CD4-positive, CD25-positive, alpha-beta regulatory T cell (primary cell): ENCODE measurements at places on chromosomes 11 and 22. TPM values are rescaled to one million over a fixed set of nuclear protein-coding genes. Genes with fewer than 3 reads are reported as not detected.

DNA sequence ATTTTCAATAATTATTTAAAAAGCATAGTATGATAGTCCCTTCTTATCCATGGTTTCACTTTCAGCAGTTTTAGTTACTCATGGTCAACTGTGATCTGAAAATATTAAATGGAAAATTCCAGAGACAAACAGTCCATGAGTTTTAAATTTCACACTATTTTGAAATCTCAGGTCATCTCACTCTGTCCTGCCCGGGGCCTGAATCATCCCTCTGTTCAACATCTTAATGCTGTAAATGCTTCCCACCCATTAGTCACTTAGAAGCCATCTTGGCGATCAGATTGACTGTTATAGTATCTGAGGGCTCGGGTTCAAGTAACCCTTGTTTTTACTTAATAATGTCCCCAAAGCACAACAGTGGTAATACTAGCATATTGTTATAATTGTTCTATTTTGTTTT, 1509.3 kb downstream of the FAM181B start:
- H3K27ac ChIP-seq: no peak overlapping the region
- no peaks in the 10 kb centered on the region for H3K4me1 ChIP-seq
- no peak overlapping the region for H3K4me3 ChIP-seq
- no peak for DNase-seq

H19 gene
- 0.25 TPM for total RNA-seq

DNA sequence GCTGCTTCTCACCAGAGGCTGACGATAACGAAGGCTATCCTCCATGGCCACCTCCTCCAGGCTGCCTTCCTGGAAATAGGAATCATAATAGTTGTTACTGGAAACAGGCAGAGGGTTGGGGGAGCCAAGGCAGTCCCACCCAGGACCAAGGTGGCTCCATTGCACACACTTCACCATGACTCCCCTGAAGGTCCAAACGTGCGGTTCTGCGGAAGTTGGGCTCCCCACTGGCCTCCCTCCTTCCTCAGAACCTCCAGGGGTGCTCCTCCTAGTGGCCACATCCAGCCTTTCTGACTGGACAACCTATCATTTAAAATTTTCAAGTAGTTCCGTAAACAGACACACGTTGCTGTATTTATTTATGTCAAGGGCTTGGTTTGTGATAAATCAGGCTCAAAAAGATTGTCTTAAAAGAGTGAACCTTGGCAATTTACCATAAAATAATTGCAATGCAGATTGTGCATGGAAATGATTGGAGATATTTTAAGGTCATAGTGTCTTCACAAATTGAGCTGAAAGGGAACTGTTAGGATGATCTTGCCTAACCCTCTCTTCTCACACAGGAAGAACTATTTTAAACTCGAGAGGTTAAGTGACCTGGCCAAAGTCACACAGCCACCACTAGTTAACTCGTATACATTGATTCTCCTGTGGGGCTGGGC, 1.4 kb upstream of the TCN2 start:
- DNase-seq: peak; percentile 67
- H3K4me3 ChIP-seq: no peak overlapping the region
- H3K36me3 ChIP-seq: no peaks in the 10 kb centered on the region
- H3K27me3 ChIP-seq: no peaks in the 10 kb centered on the region

CBLIF gene
- total RNA-seq: not detected

GVQW3 gene
- total RNA-seq: 2.7 TPM

NPAS4 gene
- not detected for total RNA-seq

- H3K36me3 ChIP-seq: no peaks in the 10 kb centered on the region
- peaks cover 5% of the 10 kb centered on the region for H3K27me3 ChIP-seq
- no peak overlapping the region for H3K27ac ChIP-seq
- no peak for DNase-seq
Measured at GRCh38 chr11:12854297-12854661, 154.8 kb upstream of the RASSF10 start.

- peaks cover 23% of the 10 kb centered on the region for H3K27me3 ChIP-seq
- H3K36me3 ChIP-seq: no peaks in the 10 kb centered on the region
- no peak overlapping the region for H3K27ac ChIP-seq
- H3K4me1 ChIP-seq: no peaks in the 10 kb centered on the region
Measured at GRCh38 chr11:35526370-35526792, 965 bp upstream of the PAMR1 start.

- DNase-seq: no peak
- no peaks in the 10 kb centered on the region for H3K36me3 ChIP-seq
- no peak overlapping the region for H3K4me3 ChIP-seq
- peaks cover 19% of the 10 kb centered on the region for H3K27me3 ChIP-seq
- peaks cover 7% of the 10 kb centered on the region for H3K4me1 ChIP-seq
Measured at GRCh38 chr11:126060757-126061171, 1.9 kb downstream of the CDON start.

DNA sequence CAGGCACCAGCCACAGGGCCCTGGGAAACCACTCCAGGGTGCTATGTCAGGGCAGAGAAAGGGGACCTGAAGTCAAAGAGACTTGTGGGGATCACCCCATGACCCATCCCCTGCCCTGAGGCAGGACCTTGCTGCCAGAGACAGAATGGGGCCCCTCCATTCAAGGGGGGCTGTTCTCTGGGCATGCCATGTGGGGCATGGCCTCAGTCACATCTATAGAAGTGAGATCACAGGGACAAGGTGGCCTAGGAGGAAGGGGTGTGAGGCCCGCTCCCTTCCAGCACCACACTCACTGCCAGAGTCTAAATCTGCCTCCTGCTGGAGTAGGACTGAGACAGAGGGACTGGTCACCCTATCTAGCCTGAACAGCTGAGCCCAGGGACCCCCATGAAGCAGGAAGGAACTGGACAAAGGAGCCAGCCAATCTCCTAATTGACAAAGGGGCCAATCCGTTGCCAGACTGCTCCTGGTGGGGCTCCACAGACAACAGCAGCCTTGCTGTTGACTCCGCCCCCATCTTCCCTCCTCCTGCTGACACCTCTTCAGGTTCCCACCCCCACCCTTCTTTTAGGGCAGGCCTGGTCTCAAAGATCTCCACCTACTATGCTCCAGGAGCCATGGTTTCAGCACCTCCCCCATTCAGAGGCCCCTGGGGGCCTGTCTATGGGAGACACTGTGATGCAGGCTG, 26.0 kb downstream of the NEAT1 start:
- H3K4me3 ChIP-seq: no peak overlapping the region
- DNase-seq: peak; percentile 53
- H3K27me3 ChIP-seq: no peaks in the 10 kb centered on the region
- H3K27ac ChIP-seq: no peak overlapping the region
- H3K36me3 ChIP-seq: peaks cover 8% of the 10 kb centered on the region

PHOX2A gene
- total RNA-seq: not detected

RIBC2 gene
- 0.67 TPM for total RNA-seq

GRCh38 chr22:28911304-28911690, 27.9 kb downstream of the ZNRF3 start:
- H3K36me3 ChIP-seq: no peaks in the 10 kb centered on the region
- no peaks in the 10 kb centered on the region for H3K4me1 ChIP-seq
- no peak overlapping the region for H3K27ac ChIP-seq
- no peak overlapping the region for H3K4me3 ChIP-seq
- DNase-seq: no peak
- no peaks in the 10 kb centered on the region for H3K27me3 ChIP-seq

DNA sequence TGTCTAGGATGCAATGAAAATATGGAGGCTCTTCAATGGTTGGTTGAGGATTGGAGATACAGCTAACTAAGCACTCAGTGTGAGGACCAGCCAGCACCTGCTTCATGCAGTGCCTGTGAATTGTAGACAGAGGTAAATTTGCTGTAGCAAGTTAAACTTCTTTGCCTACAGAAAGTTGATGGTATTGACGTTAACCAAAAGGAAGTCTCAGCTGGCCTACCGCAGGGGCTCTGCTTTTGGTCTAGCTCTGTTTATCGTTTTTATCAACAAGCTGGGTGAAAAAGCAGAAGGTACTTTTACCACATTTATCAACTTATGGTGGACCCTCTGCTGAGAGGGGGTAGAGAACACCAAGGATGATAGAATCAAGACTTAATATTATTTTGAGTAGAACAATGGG, 51.6 kb downstream of the GRAMD1B start:
- H3K4me3 ChIP-seq: no peak overlapping the region
- H3K27ac ChIP-seq: no peak overlapping the region
- no peaks in the 10 kb centered on the region for H3K4me1 ChIP-seq
- no peak for DNase-seq

DNA sequence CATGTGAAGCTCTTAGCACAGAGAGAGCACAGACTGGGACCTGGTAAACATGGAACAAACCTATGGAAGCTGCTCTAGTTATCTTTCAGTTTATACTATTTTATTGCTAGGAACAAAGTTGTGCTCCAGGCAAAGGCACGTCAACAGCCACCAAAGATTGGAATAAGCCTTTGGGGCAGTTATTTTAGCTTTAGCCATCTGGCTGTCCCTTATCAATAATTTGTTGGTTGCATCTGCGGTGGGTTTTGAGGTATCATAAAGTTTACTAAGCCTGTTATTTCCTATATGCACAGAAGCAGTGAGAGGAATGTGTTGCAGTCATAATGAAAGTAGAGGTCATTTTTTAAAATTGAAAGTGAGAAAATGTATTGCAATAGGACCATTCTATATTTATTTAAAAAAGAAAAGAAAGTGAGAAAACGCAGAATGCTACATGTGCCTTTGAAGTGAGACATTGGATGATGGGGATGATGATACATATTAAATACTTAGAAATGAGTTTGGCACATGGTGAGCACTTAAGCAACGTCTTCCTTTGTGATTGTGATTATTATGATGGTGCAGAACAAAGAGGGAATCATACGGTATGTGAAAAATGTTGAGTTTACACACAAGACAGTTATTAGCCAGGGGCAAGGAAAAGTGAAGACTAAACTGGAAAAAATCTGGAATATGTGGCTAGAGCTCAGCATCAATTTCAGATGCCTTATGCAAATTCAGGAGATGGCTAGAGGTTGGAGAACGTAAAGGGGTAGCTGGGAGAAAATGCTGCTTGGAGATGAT, 58.3 kb downstream of the PRR5L start:
- H3K4me3 ChIP-seq: no peak overlapping the region
- no peak for DNase-seq
- H3K27ac ChIP-seq: no peak overlapping the region
- H3K4me1 ChIP-seq: peaks cover 3% of the 10 kb centered on the region
- no peaks in the 10 kb centered on the region for H3K27me3 ChIP-seq

GRCh38 chr22:24810043-24810749, 4.2 kb downstream of the SGSM1 start:
- H3K27me3 ChIP-seq: no peaks in the 10 kb centered on the region
- H3K36me3 ChIP-seq: no peaks in the 10 kb centered on the region
- peaks cover 15% of the 10 kb centered on the region for H3K4me1 ChIP-seq
- DNase-seq: no peak

DNA sequence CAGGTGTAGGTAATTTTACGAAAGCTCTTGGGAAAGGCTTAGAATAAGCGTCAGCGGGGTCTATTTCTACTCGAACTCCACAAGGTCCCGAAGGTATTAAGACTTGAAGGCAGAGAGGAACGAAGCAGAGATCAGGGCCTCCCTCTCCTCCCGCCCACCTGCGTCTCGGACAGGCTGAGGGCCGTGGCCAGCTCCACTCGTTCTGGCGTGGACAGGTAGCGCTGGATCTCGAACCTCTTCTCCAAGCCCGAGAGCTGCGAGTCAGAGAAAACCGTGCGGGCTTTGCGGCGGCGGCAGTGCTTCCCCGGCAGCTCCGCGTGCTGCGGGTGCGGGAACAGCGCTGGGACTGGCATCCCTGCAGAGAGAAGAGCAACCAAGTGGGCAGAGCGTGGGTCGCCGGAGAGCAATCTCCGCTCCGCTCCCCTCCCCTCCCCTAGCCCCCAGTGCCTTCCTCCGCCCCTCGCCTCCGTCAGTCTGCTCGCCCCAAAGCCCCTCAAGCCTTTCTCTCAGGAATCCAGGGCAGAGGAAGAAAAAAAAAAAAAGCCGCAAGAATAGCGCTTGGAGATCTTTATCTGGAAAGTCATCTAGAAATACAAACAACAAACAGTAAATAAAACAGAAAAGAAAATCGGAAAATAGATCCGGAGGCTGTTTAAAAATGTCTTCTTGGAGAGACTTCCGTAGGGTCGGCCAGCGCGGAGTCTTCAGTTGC, 2.4 kb downstream of the BSX start:
- no peak overlapping the region for H3K27ac ChIP-seq
- H3K4me1 ChIP-seq: peaks cover 16% of the 10 kb centered on the region
- H3K36me3 ChIP-seq: no peaks in the 10 kb centered on the region
- no peak overlapping the region for H3K4me3 ChIP-seq
- peaks cover 57% of the 10 kb centered on the region for H3K27me3 ChIP-seq

OR4C46 gene
- total RNA-seq: not detected

DNA sequence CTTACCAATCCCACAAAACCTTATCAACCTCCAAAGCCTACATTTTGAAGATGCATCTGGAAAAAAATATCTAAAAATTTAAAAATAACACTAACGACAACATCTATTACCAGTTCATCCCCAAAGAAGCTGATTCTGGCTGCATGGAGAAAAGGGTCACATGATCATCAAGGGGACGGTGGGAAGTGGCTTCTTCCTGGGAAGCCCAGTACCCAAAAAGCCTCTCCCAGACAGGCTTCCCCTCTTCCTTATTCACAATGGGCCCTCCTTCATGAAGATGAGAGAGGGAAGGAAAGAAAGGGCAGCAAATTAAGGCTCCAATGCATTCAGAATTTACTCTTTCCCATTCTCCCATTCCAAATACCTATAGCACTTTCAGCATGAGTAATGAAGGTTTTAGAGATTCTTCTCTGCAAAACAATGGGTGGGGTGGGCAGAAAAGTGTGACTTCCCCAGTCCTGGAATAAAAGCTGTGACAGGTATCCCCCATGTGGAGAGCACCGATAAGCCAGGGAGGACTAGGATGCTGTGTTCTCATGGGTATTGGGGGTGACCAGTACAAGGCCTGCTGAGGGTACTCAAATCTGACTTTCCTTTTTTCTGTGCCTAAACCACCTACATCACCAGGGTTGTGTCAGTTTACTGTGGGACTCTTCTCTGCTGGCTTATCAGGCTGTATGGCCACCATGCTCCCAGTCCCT, 88.2 kb downstream of the SIK3 start:
- H3K27me3 ChIP-seq: no peaks in the 10 kb centered on the region
- H3K4me1 ChIP-seq: no peaks in the 10 kb centered on the region
- no peaks in the 10 kb centered on the region for H3K36me3 ChIP-seq
- no peak for DNase-seq
- no peak overlapping the region for H3K4me3 ChIP-seq

GRCh38 chr11:41099654-41100053, 359.8 kb downstream of the LRRC4C start:
- no peak overlapping the region for H3K4me3 ChIP-seq
- no peaks in the 10 kb centered on the region for H3K4me1 ChIP-seq
- no peaks in the 10 kb centered on the region for H3K27me3 ChIP-seq

DUSP8 gene
- 71.7 TPM for total RNA-seq

DNA sequence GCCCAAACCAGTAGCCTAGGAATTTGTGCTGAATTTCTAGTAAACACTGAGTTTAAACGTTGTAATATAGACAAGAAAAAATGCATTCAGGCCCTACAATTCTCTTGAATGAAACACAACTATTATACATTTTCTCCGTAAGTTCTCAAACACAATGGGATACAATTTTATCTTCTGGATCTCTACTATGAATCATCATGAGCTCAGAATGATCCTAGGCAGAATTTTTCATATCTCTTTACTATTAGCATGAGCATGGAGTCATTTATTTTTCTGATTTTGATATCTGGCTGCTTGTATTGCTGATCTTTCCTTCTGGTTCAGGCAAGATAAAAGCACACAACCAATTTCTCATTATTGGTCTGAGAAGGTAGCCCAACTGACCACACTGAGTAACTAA, 1123.4 kb upstream of the RAG2 start:
- no peaks in the 10 kb centered on the region for H3K36me3 ChIP-seq
- no peak for DNase-seq
- H3K4me1 ChIP-seq: no peaks in the 10 kb centered on the region
- H3K27me3 ChIP-seq: no peaks in the 10 kb centered on the region
- no peak overlapping the region for H3K4me3 ChIP-seq

OR8A1 gene
- total RNA-seq: not detected
